ENCODE measurements at places on chromosomes 11 and 22.
A peak's percentile ranks its signal among the peaks of the same experiment; 100 is the strongest.

DNA sequence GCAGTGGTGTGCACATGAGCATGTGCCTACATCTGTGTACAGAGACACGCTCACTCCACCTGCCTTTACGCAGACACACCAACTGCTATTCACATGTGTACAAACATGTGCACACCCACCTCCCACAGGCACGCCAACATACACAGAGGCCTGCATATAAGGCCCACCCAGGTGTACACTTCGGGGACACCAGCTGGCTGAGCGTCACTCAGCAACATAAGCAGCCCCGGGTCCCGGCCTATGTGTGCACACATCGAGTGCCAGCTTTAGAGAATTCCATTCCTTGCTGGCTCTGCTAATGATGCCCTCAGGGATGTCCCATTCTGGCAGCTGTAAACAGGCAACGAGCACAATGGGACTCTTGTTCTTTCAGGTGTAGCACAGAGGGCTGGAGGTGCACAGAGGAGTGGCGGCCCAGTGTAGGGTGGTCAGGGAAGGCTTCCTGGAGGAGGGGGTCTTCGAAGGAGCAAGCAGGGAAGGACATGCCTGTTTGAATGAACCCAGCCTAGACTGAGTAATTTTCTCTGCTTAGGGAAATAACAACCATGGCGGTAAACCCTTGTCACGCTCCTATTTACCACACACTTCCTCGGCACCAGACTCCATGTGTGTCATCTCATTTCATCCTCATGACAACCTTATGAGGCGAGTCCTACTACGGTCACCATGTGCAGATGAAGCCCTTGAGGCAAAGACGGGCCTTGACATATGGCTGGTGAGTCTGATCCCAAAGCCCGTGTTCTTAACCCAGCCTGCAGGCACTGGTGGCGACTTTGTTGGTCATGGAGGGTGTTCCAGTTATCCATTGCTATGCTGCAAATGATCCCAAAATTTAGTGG is 35.1 kb downstream of the RPL3 start:
- DNase-seq = no peak

GRCh38 chr11:84384731-84385130 is 1098.6 kb upstream of the CCDC90B start:
- DNase-seq = peak; percentile 40

DNA sequence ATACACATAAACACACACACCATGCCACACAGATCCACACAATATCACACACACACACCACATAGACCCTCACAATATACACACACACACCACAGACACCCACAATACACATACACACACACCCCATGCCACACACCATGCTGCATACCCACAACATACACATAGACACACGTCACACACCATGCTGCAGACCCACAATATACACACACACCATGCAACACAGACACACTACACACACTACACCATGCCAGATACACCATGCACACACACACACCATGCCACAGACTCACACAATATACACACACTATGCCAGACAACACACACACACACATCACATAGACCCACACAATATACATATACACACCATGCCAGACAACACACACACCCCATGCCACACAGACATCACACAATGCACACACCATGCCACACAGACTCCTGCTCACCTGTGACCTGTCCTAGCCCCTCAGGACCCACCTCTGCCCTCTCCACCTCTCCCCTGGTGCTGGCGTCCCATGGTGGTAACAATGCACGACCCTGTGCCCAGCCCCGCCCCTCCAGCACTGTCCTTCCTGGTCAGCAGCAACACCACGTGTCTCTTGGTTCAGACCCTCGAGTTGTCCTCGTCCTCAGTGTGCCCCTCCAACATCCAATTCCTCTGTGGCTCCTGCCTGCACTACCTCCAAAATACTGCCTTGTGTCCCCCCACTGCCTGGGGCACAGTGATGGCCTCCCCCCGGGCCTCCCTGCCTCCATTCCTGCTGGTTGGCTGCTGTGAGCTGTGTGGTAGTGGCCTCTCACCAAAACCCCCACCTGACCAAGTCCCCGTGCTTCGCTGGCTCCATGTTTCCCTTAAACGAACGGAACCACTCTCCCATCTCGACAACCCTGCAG is 23.7 kb upstream of the RFPL3 start:
- no peak for DNase-seq

GRCh38 chr11:131146827-131147490 is 223.5 kb upstream of the NTM start:
- no peak for DNase-seq

Measured in DND-41 (cell line).